ENCODE measurements at places on chromosomes 11 and 22.
A peak's percentile ranks its signal among the peaks of the same experiment; 100 is the strongest.

- no peak for DNase-seq
Observed at GRCh38 chr11:26780376-26781085, 58.7 kb upstream of the SLC5A12 start.

GRCh38 chr11:19970944-19971343, 189.3 kb downstream of the DBX1 start:
- no peak for DNase-seq

DNA sequence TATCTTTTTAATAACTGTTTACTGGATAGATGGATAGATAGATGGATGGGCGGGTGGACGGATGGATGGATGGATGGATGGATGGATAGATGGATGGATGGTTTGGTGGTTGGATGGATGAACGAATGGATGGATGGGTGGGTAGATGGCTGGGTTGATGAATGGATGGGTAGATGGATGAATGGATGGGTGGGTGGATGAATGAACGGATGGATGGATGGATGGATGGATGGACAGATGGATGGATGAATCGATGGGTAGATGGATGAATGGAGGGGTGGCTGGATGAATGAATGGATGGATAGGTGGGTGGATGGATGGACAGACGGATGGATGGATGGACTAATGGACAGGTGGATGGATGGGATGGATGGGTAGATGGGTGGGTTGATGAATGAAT, 13.8 kb upstream of the SLC22A12 start:
- no peak for DNase-seq

GRCh38 chr11:83151274-83151977, 5.5 kb upstream of the PCF11 start:
- peak; percentile 20 for DNase-seq

DNA sequence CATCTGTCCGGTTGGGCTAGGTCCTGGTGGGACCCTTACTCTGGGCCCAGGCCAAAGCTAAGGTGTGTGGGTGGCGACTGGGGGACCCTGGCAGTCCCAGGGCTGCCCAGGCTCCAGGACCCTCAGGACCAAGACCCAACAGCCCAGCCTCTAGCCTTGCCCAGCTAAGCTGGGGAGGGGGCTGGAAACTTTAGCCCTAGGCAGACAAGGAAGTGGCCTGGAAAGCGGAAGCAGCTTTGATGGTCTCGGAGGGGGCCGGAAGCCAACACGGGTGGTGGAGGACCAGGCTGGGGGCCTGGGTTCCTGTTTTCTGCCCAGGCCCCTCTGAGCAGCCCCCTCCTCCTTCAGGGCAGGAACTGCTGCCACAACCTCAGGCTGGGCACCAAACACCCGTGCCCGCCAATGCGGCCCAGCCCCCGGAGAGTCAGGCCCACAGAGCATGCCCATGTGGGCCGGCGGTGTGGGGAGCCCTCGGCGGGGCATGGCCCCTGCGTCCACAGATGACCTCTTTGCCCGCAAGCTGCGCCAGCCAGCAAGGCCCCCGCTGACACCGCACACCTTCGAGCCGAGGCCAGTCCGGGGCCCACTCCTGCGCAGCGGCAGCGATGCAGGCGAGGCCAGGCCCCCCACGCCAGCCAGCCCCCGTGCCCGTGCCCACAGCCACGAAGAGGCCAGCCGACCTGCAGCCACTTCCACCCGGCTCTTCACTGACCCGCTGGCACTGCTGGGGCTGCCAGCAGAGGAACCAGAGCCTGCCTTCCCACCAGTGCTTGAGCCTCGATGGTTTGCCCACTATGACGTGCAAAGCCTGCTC, 2.8 kb downstream of the SIPA1 start:
- DNase-seq, result no peak

GRCh38 chr11:19919050-19919561, 206.5 kb downstream of the NAV2 start:
- no peak for DNase-seq

- no peak for DNase-seq
Observed at GRCh38 chr11:123137431-123138224, 57.4 kb downstream of the CLMP start.

DNA sequence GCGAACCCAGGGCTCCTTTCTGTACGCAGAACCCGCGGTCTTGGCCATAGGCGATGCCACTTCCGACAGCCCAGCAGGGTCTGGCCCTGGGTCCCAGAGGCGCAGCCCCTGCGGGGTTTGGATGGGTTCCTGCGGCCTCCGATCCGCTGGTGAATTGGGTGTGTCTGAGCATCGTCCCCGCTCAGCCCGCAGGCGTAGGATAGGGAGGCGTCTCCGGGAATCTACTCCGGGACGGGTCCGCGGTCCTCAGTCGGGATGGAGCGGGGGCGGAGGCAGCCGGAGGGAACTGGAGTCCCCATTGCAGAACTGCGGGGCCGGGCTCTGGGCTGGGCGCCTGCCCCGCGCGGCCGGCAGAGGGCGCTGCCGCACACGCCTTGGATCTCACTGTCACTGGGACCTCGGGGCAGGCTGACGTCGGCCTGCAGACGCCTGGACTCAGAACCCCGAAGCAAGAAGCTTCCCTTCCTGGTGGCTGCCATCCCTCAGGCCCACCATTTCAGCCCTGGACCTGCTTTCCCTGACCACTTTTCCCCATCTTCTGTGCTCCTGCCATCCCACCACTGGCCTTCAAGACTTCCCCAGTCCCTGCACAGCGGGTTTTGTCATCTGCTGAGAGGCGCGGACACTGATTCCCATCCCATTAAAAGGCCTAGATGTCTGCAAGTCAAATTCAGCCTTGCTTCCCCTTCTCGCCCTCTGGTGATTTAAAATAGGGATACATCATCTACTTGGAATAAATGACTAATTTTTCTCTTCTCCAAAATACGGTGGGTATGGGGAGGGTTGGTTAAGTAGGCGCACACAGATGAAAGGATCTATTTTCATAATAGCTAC, 38.3 kb upstream of the CREB3L1 start:
- peak; percentile 77 for DNase-seq

GRCh38 chr11:127993788-127994187, 593.6 kb downstream of the ETS1 start:
- no peak for DNase-seq

DNA sequence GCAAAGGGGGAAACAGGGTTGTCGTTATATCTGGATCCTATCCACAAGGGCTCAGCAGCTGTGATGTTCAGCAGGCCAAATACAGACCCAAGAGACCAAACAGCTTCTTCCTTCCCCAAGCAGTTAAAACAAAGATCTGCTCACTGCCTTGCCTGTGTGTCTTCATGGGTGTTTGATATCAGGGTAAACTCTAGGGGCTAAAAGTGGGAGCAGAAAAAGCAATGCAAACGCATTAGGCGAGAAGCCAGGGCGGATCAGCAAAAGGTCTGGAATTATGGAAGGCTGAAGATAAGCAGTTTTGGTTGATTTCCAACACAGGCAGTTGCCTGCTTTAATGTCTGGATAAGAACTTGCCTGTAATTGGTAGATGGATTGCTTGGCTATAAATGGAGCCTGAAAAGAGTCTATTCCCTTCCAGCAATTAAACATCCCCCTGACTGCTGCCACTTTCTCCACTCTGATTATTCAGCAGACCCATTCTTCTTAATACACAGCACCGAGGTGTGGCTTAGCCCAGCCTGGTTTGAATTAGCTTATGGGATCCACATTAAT, 126.3 kb downstream of the COMMD9 start:
- DNase-seq, result no peak

- DNase-seq, result no peak
Observed at GRCh38 chr11:9274499-9275258, 9.5 kb upstream of the DENND5A start.

- DNase-seq, result no peak
Observed at GRCh38 chr11:12211331-12212065, 101.1 kb downstream of the MICAL2 start.

GRCh38 chr11:112874980-112875379, 86.2 kb upstream of the NCAM1 start:
- DNase-seq, result no peak

- DNase-seq, result no peak
Observed at GRCh38 chr11:112596324-112596723, 335.7 kb upstream of the PLET1 start.

GRCh38 chr22:35587447-35587870, 29.7 kb downstream of the MB start:
- no peak for DNase-seq

GRCh38 chr22:45861259-45861658, 115.7 kb downstream of the WNT7B start:
- no peak for DNase-seq
